ENCODE measurements at places on chromosomes 11 and 22.
A peak's percentile ranks its signal among the peaks of the same experiment; 100 is the strongest.

GRCh38 chr11:106706355-106706754 is 311.9 kb downstream of the GUCY1A2 start:
- DNase-seq, result no peak

DNA sequence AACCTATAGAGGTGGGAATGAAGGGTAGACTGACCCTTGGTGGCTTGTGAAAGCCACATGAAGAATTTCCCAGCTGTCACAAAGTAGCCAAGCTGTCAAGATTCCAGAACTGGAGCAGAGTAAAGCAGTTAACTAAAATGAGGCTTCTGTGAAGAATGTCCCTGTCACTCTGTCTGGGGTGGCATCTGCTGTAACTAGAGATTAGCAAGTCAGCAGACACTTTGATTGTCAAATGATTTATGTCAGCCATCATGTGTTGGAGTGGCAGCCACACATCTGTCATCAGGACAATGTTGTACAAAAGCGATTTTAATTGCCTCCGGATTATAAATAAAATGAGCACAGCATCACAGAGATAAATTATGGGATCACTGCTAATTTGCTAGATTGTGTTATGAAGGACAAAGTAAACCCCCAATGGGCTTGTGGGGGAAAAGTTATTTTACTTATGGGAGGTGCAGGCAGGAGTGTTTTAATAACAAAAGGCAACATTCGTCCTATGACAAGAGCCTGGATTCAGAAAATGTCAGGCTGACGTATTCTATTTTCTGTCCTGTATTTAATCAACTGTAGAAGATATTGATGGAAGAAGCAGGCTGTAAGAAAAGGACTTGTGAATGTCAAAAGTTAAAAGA is 270.9 kb downstream of the FAM181B start:
- no peak for DNase-seq

- DNase-seq, result no peak
Observed at GRCh38 chr11:127268932-127269331, 268.4 kb upstream of the KIRREL3 start.

- peak; percentile 16 for DNase-seq
Observed at GRCh38 chr11:45885274-45885920, at the start of gene MAPK8IP1. MAPK8IP1 (plus strand) TSS chr11:45885651; CDS start chr11:45885821, 170 bp downstream.

- no peak for DNase-seq
Observed at GRCh38 chr11:17766590-17766989, 32.0 kb downstream of the KCNC1 start.

DNA sequence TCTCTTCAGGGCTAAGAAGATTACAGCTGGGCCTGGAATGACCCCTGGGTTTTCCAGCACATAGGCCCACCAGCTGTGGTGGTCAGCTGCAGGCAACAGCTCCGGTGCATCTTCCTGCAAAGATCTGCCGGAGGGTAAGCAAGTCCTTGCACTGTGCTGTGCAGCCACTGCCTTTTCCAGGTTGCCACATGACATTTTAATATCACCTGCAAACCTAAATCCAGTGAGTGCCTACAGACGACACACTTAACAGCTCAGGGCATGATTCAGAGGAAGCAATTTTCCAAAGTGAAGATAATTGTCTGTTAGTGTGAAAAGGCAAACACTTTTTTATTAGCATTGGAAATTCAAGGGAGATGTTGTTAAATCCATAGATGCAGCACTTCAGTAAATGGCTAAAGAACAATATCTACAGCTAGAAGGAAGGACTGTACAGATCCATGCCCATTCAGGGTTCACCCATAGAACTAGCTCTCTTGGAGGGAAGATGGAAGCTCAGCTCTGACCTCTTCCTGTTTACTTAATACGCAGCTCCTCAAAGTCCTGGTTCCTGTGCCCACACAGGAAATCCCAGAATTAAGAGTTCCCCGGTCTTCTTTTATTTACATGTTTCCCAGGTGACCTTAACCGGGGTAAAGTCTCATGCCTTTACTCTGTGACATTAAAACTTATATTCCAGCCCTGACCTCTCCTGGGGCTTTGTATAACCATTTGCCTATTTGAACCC is 13.3 kb upstream of the NRIP3 start:
- peak; percentile 45 for DNase-seq

GRCh38 chr11:73467505-73467904 is 91.3 kb downstream of the RELT start:
- DNase-seq, result no peak

DNA sequence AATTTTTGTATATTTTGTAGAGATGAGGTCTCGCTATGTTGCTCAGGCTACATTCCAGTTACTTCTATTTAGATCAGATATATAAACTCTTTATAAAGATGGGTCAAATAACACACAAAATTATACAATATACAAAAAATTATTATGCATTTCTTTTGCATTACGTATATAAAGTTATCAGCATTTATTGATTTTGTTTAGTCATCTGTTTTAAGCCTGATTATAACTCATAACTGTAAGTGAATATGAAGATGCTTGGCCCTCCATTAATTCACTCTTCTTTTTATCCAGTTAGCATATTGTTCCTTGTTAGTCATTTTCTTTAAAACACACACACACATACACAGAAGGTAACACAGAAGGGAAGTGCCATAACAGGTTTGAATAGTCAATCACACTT is 14.5 kb downstream of the AQP11 start:
- no peak for DNase-seq

DNA sequence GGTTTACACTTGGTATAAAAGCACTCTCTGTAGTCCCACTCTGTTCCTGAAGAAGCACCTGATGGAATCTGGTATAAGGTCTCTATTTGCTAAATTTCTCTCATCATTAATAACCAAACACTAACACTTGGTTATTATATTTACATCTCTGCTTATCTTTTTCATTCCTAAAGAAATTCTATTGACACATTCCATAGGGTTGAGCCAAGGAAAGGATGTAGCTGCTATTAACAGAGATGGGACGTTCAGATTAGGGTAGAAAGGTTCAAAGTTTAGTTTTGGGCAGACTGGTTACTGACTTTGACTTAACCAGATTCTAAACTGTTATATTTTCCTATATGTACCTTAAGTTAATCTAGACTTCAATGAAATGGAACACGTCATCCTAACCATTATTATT is 91.5 kb downstream of the RSF1 start:
- DNase-seq, result no peak

- no peak for DNase-seq
Observed at GRCh38 chr11:13881226-13881905, 81.2 kb upstream of the SPON1 start.

GRCh38 chr11:87809256-87809655 is 366.0 kb downstream of the RAB38 start:
- no peak for DNase-seq

DNA sequence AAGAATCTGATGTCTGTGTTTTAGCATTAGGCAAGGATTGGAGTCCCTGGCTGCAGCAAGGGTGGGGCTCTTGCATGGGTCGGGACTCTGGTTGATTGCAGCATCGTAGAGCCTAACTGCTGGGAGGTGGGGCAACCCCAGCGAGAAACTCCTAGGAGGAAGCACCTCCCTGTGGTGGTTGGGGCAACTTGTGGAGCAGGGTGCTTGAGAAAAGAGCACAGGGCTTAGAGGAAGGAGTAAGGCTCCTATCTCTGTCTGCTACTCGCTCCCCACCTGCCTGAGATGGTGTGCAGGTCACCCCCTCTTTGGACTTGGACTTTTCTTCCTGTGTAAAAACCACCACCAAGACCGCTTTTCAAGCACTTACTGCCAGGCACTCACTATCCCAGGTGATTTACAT is 15.6 kb downstream of the SREBF2 start:
- DNase-seq, result no peak

DNA sequence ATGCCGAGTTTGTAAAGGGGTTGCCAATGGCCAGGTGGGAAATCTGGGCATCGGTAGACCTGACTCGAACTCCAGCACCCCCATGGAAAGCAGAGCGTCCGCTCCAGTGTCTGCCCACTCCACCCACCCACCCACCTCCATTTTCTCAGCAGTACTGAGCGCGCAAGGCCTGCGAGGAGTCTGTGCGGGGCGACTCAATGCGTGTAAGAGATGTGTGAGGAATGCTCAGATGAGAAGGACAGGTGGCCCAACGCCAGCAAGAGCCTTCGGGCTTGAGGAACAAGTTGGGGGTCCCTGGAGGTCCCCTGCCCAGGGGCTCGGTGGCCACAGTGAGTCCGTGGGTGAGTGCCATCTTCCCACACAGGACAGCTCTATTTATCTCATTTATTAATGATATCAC is 50.6 kb downstream of the CERK start:
- DNase-seq, result no peak

- DNase-seq, result no peak
Observed at GRCh38 chr11:107359701-107360100, 97.9 kb downstream of the CWF19L2 start.

GRCh38 chr11:33060271-33060670 is 20.9 kb downstream of the TCP11L1 start:
- DNase-seq, result no peak

GRCh38 chr11:94882931-94883330 is 90.4 kb downstream of the CWC15 start:
- no peak for DNase-seq

GRCh38 chr11:115626414-115626813 is 122.2 kb upstream of the CADM1 start:
- DNase-seq, result no peak

GRCh38 chr11:15579287-15580001 is 464.7 kb downstream of the INSC start:
- DNase-seq, result no peak

- DNase-seq, result no peak
Observed at GRCh38 chr11:15280393-15280792, 165.7 kb downstream of the INSC start.

- peak; percentile 14 for DNase-seq
Observed at GRCh38 chr22:40243891-40244290, 66.2 kb downstream of the TNRC6B start.

DNA sequence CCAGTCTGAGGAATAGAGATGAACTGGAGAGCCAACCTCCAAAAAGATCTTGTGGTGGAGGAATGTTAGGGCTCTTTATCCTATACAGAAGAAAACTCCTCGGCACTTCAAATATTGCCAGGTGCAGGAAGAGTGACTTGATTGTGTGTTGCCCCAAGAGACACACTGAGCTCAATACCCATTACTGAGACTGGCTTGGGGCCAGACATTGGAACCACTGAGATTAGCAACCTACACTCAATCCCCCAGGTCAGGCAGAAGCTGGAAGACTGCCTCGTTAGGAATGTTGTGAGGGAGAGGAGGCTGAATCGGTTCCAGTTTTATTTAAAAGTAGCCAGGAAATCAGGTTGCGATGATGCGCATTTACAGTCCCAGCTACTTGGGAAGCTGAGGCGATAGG is 2.4 kb upstream of the SGSM3 start:
- no peak for DNase-seq

GRCh38 chr11:64611869-64612646 is 21.0 kb downstream of the SLC22A12 start:
- no peak for DNase-seq

DNA sequence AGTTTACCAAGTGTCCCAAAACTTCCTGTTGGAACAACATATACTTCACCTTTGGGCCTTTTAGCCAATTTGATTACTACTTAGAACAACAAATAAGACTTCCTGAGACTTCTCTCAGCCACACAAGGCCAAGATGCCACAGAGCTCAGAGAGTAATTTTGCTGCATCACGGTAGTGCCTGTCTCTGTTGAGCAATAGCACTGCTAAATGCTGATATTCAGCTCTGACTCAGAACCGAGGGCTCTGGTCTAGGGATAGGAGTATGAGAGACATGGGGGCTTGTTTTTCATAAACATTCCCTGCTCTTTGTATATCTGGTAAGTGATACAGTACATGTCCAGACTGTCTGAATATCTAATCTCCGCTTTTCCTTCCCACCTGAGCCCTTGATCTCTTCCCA is 260.4 kb upstream of the ARHGAP20 start:
- no peak for DNase-seq

DNA sequence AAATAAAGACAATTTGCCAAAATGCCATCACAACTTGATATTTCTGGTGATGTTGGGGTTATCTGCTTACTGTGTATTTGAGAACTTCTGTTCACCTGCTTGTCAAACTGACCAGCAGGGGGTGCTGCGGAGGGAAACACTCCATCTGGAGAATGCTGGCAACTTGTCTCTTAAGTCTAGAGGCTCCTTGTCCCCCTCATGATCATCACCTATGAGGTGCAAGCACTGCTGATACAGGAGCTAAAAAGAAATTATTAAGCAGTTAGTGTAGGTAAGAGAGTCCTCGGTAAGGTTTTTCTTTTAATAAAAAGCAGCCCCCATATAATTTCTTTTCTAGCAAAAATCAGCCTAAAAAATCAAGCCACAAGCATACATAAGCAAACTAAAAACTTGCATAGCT is 32.7 kb upstream of the GLYATL1B start:
- DNase-seq, result peak; percentile 59

DNA sequence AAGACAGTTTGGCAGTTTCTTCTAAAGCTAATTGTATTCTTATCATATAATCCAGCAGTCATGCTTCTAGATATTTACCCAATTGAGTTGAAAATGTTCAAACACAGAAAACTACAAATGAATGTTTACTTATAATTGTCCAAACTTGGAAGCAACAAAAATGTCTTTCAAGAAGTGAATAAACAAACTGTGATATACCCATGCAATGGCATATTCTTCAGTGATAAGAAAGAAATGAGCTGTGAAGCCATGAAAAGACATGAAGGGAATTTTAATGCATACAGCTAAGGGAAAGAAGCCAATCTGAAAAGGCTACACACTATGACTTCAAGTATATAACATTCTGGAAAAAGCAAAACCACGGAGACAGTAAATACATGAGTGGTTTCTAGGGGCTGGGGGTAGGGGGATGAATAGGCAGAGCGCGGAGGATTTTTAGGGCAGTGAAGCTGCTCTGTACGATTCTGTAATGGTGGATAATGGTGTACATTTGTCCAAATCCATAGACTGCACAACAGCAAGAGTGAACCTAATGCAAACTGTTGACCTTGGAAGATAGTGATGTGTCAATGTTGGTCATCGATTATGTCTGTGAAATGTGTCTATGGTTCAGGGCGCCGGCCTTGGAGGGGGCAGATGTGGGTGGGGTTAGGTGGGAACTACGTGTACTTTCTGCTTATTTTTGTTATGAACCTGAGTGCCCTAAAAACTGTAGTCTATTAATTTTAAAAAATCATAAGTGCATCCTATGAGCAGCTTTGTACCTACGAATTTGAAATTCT is 424.9 kb downstream of the TBC1D22A start:
- no peak for DNase-seq
